Hematopoietic multipotent progenitor cell treated with erythropoietin and hydrocortisone succinate and interleukin-3 and kit ligand, for 4 days (in vitro differentiated cells): ENCODE measurements at places on chromosomes 7 and 10.

DNA sequence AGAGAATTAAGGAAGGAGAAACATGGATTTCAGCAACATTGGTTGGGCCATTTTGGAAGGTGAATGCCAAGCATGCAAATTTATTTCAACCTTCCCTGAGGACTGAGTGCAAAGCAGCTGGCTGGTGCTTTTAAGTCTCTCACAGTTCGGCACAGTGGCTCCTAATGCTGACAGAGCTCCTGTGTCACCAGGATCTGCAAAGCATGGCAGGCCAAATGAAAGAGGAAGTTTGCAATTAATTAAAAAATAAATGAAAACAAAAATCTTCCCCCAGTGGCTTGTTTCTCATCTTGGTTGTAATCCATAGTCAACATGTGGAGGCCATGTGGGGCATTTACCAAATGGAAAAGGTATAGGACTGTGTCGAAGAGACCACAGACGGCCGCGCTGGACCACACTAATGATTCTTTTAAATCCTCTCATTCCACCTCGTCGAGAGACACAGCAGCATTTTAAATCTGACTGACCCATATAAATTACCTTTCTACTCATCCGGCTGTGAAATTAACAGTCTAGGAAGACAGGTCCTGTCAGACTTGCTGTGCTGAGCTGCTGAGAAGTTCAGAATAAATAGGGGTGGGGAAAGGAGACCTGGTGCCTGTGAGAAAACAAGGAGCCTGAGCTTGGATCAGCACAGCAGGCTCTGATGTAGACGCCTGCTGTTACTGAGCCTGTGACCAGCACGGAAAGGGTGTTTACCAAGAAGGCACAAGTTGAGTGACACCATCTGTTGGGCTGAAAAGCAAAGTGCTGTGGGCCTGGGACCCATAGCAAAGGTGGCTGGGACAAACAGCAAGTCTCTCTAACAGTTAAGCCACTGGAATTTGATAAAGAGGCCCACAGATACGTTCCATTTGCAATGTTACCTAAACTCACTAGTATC lies 136.0 kb upstream of the COL1A2 start:
- DNase-seq = no peak

GRCh38 chr7:28132959-28133870 lies 47.4 kb downstream of the JAZF1 start:
- DNase-seq = peak; percentile 55

DNA sequence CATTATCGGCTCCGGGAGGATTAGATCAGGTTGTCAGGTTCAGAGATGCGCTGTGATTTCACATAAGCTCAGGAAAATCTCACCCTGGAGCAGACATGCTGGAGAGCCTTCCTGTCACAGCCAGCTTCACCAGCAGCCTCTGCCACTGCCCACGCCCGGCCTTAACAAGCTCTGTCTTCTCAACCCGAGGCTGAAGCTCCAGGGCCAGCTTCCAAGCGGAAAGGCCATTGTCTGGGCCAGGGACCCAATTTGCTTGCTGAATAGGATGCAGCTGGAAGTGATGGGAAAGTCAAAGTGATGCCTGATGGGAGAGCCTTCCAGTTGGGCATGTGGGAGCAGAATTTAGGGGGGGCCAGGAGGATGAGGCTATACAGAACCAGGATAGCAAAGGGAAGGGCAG lies 36.3 kb downstream of the C10orf105 start:
- no peak for DNase-seq

GRCh38 chr7:105149827-105150226 lies 135.8 kb downstream of the KMT2E start:
- peak; percentile 19 for DNase-seq

- DNase-seq = no peak
Measured at GRCh38 chr7:34130558-34131295, 225.4 kb downstream of the BMPER start.

DNA sequence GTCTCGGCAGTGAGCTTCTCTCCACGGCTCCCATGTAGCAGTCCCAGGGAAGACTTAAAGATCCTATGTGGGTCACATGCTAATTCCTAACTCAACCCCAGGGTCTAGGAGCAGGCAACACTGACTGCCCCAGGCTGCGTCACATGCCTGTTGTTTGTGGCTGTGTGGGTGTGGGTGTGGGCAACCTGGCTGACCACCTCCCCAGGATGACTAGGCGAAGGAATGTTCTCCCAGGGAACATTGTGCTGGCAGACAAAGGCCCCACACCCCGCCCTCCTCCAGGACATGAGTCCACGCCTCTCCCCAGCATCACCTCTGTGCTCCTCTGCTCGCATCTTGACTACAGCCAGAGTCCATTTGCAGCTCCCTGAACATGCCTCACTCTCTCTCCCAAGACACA lies 30.3 kb downstream of the SLC29A3 start:
- DNase-seq = no peak

- no peak for DNase-seq
Measured at GRCh38 chr7:127041689-127042452, 210.9 kb downstream of the GRM8 start.

- DNase-seq = no peak
Measured at GRCh38 chr7:47511699-47512370, 70.1 kb downstream of the TNS3 start.

DNA sequence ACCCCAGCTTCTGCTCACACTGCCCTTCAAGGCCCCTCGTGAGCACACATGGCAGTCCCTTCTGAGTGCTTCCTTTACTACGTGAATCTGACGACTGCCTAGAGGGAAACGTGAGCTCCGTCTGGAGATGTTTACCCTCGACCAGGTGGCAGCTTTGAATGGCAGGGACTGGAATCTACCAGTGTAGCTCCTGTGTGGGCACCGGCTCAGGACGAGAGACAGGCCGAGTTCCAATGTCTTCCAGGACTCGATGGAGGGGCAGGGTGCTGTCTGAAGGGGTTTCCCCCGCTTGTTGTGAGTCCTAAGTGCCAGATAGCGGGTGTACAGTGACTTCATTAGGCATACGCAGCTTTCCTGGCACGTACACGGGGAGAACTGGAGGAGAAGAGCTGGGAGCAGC lies 229.9 kb downstream of the ADARB2 start:
- no peak for DNase-seq

GRCh38 chr10:118953598-118954393 lies 75.7 kb upstream of the NANOS1 start:
- no peak for DNase-seq

DNA sequence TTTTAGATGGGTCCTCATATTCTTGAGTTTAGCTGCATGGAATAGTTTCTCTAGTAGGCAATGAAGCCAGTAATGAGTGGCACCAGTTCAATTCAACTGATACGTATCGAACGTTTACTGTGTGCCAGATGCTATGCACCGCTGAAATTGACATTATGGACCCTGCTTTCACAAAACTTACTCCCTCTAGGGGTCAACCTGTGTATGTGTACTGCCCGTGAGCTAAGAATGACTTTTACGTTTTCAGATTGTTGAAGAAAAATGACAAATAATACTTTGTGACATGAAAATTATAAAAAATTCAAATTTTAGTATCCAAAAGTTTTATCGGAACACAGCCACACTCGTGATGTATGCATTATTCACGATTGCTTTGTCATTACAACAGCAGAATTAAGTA lies 95.5 kb downstream of the ZMYND11 start:
- DNase-seq = peak; percentile 55

- DNase-seq = no peak
Measured at GRCh38 chr10:1642600-1643160, 94.6 kb downstream of the ADARB2 start.

GRCh38 chr10:88788924-88789323 lies 13.6 kb upstream of the LIPM start:
- no peak for DNase-seq

DNA sequence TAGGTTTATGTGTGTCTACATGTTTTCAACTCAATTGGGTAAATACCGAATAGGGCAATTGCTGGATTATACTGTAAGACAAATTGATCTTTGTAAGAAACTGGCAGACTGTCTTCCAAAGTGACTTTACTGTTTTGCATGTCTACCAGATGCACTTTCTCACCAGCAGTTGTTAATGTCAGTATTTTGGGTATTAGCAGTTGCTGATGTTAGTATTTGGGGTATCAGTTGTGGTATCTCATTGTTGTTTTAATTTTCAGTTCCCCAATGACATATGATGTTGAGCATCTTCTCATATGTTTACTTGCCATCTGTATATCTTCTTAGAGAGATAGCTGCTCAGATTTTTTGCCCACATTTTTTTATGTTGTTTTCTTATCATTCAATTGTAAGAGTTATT lies 10.6 kb downstream of the PDE6C start:
- DNase-seq = no peak

GRCh38 chr7:109259151-109259550 lies 689.5 kb downstream of the DNAJB9 start:
- no peak for DNase-seq

DNA sequence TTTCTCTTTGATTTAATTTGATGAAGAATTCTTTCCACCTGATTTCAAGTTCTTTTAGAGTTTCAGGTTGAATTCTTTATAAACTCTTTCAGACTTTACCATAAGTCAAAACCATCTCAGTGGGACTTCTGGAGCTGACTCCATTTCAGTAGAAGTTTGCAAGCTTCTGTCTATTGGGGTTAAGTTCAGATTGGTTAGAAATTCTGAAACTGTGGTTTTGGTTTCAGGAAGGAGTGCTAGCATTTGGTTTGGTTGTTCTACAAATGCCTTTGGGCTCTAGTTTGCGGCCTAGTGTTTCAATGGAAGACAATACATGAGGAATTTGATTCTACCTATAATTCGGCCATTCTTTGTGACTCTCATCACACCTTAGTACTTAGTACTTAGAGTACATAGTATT lies 176.8 kb upstream of the RHOBTB1 start:
- no peak for DNase-seq

GRCh38 chr7:52958621-52959140 lies 76.8 kb upstream of the POM121L12 start:
- DNase-seq = no peak

DNA sequence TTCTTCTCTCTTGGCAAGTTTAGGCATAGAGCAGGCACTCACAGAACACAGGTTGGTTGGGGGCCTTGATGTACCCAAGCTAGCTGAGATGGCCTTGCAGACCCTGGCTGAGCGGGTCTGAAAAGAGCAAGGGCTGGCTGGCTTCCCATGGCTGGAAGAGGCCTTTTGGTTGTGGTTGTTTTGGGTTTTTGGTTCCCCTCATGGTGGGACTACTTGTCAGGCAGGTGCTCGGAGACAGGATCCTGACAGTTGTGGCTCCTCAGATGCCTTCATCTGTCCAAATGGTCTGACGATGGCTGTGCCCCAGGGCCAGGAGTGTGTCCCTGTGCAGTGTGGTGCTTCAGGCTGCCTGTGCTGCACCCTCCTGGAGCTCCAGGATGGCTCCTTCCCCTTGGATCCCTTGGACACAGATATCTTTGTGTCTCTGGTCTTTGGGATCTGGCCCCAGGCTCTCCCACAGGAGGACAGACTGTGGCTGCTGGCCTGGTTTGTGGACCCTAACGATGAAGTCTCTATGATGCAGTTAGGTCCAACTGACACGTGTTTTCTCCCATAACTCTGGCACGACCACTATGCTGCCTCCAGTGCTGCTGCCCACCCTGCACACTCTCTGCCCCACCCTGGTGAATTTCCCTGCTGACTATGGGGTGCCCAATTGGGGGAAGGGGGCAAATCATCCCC lies 321.5 kb upstream of the ZNF32 start:
- no peak for DNase-seq

- DNase-seq = peak; percentile 66
Measured at GRCh38 chr7:132437730-132438129, 138.5 kb downstream of the PLXNA4 start.

DNA sequence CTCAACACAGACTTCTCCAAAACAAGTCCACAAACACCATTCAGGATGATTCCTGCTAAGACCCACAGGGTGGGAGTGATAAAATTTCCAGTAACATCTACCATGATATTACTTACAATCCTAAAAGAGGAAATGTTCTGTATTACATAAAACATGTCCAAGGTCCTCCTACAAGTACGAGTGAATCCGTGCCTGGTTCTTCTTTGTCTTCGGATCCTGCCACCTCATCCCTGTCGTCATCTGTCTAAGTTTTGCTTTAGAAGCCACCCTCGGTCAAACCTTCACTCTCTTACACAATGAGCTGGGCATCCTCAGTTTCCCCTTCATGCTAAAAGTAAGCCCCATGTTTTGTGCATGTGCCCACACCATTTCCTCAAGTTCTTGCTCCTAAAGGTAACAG lies 279.0 kb downstream of the KCNMA1 start:
- DNase-seq = no peak

GRCh38 chr10:130242513-130242912 lies 106.3 kb downstream of the GLRX3 start:
- no peak for DNase-seq

DNA sequence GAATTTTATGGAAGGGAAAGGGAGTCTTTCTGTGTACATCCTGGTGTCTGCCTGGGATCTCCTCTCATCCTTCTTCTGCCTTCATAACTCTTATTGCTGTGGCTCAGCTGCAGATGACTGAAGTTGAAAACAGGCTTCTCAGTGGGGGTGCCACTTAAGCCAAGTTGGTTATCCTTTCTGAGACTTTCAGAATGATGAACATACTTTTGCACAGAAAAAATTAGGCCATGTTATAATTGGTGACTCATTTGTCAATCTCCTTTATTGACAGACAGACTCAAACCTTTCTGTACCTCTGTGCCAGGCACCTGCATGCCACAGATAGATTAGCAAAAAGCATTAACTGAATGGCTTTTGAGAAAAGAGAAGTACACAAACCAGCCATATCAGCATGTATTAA lies 430.3 kb downstream of the SORCS1 start:
- DNase-seq = no peak

GRCh38 chr10:70722820-70723424 lies 50.6 kb downstream of the ADAMTS14 start:
- DNase-seq = peak; percentile 18

GRCh38 chr10:120715171-120715570 lies 136.0 kb upstream of the WDR11 start:
- peak; percentile 59 for DNase-seq

DNA sequence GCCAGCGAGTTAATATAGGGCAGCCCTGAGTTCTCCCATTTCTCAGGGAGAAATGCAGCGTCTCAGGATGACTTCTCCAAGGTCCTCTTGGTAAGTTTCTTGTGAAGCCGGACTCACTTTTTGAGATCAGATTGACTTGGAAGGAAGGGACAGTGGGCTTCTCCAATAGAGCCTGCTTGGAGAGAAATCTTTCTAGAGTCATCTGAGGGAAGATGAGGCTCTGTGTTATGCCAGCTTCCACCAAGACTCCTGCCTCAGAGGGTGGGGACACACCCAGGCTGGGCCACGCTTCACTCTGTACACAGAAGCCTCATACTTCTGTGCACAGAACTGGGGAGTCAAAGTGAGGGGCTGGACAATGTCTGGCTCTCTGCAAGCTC lies 5.6 kb downstream of the C10orf105 start:
- peak; percentile 32 for DNase-seq

DNA sequence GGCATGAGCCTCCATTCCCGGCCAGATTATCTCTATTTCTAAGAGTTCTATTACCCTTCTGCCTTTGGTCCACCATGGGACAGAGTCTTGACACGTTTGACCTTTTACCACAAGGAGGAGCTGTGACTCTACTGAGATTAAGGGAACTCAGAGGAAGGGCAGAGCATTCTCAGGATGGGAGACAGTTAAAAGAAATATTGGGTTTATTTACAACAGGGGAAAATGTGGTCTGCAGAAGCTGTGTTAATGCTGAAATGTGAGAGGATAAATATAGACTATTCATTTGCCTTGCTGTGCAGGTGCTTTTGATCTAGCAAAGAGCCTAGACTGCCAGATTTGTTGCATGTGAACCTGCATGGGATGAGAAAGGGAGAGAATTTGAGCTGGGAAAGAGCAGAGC lies 45.8 kb upstream of the PRSS58 start:
- peak; percentile 85 for DNase-seq

GRCh38 chr10:97332591-97333350 lies 1.8 kb downstream of the FRAT2 start:
- peak; percentile 49 for DNase-seq

- no peak for DNase-seq
Measured at GRCh38 chr10:28669227-28670173, 7.8 kb upstream of the BAMBI start.
